ENCODE measurements at places on chromosomes 3 and 15.

- no peak for DNase-seq
Observed at GRCh38 chr3:81998907-81999306, 237.5 kb upstream of the GBE1 start.

GRCh38 chr3:183779896-183780465 is 45.4 kb downstream of the MAP6D1 start:
- DNase-seq: no peak

GRCh38 chr15:29688506-29689286 is 133.6 kb downstream of the TJP1 start:
- no peak for DNase-seq

- no peak for DNase-seq
Observed at GRCh38 chr3:187044206-187044605, 95.1 kb downstream of the RPL39L start.

- DNase-seq: peak; percentile 68
Observed at GRCh38 chr15:75043509-75044257, 20.3 kb downstream of the PPCDC start.

DNA sequence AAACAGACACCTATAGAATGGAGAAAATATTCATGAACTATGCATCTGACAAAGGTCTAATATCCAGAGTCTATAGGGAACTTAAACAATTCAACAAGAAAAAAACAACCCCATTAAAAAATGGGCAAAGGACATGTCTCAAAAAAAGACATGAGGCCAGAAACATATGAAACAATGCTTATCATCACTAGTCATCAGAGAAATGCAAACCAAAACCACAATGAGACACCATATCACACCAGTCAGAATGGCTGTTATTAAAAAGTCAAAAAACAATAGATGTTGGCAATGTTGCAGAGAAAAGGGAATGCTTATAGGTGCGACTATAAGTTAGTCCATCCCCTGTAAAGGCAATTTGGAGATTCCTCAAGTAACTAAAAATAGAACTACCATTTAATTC is 11.4 kb upstream of the HDGFL3 start:
- DNase-seq: no peak

Data from islet precursor cell (in vitro differentiated cells).